ENCODE measurements at places on chromosomes 3 and 15. TPM values are rescaled to one million over a fixed set of nuclear protein-coding genes. Genes with fewer than 3 reads are reported as not detected.

Gene UROC1
- not detected for total RNA-seq

Gene IDH3A
- total RNA-seq: 68.4 TPM

Gene EIF1B
- total RNA-seq: 21.9 TPM

Gene GOLGA8J
- total RNA-seq: not detected

Gene TRPM1
- 0.60 TPM for total RNA-seq

Gene SCG3
- total RNA-seq: not detected

Gene HERC2
- 33.9 TPM for total RNA-seq

Gene ARHGEF26
- 0.40 TPM for total RNA-seq

Gene LRRIQ4
- not detected for total RNA-seq

Gene TTC23
- total RNA-seq: 12.0 TPM

All from mammary microvascular endothelial cell (primary cell).